ENCODE measurements at places on chromosomes 6 and 20.

DNA sequence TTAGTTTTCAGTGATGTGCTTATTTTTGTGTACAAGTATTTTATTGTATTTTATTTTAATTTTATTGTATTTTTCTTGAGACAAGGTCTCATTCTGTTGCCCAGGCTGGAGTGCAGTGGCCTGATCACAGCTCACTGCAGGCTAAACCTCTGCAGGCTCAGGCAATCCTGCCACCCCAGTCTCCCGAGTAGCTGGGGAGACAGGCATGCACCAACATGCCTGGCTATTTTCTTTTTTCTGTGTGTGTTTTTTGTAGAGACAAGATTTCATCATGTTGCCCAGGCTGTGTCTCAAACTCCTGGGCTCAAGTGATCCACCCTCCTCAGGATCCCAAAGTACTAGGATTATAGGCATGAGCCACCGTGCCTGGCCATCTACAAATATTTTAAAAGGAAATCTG is 146.3 kb downstream of the MANEA start:
- DNase-seq, result no peak

DNA sequence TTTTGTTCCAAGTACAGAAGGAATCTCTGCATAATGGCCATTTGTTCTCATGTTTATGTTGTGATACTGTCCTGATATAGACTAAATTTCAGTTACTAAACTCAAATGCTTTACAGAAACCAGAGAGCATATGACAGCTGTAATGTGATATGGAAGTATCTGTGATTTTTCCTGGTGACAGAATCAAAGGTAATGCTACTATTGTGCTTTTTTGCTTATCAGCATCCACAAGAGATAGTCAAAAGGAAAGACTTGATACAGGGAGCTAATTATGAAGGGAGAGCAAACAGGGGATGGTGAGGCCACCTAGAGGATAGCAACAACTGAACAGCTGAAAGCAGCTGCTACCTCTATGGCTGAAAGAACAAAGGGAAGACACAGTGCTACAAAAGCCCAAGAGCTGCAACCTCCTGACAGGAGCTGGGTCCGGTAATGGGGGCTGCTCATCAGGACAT is 181.4 kb downstream of the PHF3 start:
- no peak for DNase-seq

GRCh38 chr6:157962601-157963302 is 18.9 kb upstream of the SYNJ2 start:
- DNase-seq, result no peak

DNA sequence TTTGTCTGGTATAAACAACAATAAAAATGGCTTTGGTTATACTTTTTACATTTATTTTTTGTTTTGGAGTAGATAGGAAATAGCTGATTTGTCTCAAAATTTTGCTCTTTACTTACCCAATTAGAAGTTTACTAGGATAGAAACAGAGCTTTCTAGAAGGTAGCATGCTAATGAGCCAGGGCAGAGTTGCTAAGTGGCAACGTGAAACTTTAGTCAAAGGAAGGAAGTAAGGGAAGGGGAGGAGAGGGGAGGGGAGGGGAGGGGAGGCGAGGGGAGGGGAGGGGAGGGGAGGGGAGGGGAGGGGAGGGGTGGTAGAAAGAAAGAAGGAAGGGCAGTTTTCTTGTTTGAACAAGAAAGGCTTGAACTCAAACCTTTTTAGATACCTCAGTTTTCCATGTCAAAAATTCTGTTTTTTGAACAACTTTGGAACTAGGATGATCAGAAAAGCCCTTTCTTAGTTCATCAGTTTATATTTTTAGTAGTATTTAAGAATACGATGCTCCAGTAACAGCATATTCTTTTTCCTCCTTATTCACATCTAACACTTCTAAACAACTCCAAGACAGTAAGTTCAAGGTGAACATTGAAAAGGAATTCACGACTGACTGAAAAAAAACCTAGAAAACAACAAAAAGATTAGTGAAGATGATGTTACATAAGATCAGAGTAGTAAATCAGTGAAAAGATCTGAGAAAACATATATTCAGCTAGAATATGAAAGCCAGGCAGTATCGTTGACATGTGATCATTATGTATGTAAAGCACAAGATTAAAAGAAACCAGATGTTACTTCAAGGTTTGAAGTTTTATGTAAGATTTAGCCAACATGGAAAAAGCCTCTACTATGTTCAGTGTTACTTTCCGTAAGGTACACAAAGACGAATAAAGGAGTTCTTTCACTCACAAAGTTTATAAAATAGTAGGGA is 263.4 kb downstream of the ARHGAP18 start:
- no peak for DNase-seq

GRCh38 chr20:57420571-57421252 is 29.5 kb downstream of the RBM38 start:
- no peak for DNase-seq

- no peak for DNase-seq
Measured at GRCh38 chr6:83574783-83575182, 62.4 kb downstream of the PRSS35 start.

Measured in cerebellar nuclear complex (tissue), 1 donor.